CD4-positive, alpha-beta T cell treated with Interleukin-4 for 1 hour (primary cell): ENCODE measurements at places on chromosomes 7 and 10.

DNA sequence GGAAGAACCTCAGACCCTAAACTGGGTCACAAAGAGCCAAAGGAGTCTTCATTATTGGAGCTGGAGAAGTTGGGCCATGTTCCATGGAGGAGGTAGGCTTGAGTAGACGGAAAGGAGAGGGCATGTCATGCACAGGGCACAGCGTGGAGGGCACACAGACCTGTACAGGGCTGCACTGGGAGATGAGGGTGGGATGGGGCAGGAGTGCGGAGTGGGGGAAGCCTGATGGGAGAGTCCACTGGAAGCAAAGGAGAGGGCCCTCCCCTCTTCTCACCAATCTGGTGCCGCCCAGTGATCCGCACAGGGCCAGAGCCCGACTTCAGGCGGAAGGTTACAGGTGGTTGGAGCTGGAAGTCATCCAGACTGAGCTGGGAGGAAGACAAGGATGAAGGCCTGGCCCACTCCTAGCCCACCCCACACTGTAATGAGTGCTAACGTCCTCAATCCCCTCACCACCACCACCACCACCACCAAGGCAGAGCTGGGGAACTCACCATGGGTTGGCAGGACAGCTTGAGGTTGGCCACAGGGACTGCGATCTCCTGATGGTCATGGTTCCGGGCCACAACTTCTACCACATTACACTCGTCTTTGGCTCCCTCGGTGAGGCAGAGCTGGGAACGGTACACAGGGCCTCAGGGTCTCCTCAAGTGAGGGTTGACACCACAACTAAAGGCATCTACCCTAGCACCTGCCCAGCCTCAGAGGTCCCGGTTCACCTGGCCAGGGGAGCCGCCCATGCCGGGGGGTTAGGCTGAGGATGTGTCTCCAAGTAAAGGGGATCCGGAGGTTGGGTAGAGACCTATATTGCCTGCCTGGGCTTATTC, 1.0 kb downstream of the NPM3 start:
- DNase-seq = no peak

DNA sequence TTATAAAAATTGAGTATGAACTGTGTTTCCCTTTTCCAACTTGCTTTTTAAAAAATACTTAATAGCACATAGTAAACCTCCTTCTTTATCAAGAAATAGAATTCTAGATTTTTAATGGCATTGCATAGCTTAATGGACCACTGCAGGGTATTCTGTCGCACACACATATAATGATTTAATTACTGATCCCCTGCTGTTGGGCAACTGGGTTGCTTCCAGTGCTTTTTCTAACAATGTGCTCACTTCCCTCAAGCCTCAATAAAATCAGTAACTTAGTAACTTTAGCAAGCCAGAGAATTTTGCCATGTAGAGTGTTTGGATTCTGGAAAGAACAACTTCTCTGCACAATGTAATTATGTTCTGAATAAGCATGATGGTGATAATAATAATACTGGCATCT, 49.1 kb upstream of the PDLIM1 start:
- no peak for DNase-seq

GRCh38 chr7:133931053-133931452, 196.1 kb upstream of the LRGUK start:
- DNase-seq = no peak

DNA sequence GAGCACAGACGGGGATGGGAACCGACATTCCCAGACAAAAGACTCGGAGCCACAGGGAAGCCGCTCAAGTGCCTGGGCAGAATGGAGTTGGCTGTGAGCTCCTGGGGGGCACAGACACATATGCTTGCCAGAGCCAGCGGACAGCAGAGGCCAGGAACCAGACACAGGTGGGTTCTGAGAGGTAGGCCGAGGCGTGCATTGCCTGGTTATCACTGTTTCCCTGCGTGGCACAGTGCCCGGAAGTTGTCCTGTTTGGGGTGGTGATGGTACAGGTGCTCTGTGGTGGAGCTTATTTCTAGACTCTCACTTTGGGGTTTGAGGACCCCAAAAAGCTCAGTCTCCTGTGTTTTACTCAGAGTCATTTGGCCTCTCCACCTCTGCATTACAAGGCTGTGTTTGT, 2.5 kb downstream of the PALD1 start:
- DNase-seq = no peak

GRCh38 chr10:133377025-133377817, 1.8 kb upstream of the PAOX start:
- DNase-seq = no peak

GRCh38 chr7:74230446-74231231, 20.8 kb downstream of the LAT2 start:
- peak; percentile 54 for DNase-seq

- DNase-seq = peak; percentile 73
Measured at GRCh38 chr7:157612664-157613561, 276.1 kb downstream of the DNAJB6 start.

DNA sequence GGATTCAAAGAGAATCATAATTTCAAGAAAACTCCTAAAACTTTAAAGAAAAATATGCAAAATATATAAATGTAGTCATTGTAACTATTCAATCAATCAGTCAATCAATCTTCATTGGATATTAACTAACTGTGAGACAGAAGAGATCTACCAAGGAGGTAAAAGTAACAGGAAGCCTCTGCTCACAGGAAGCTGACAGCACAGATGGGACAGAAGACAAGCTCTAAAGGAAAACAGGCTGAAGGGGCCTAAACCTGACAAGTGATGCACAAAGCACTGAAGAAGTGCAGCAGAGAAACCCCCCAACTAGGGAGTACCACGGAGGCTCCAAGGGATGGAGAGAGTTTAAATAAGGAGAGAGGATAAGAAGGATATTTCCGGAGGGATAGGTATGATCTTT, 173.0 kb downstream of the SKAP2 start:
- DNase-seq = no peak

GRCh38 chr7:252981-253380, 37.0 kb upstream of the FOXL3 start:
- DNase-seq = no peak

- DNase-seq = no peak
Measured at GRCh38 chr7:40197527-40197926, 62.7 kb downstream of the SUGCT start.

- DNase-seq = no peak
Measured at GRCh38 chr7:156655983-156656382, 15.4 kb downstream of the RNF32 start.

DNA sequence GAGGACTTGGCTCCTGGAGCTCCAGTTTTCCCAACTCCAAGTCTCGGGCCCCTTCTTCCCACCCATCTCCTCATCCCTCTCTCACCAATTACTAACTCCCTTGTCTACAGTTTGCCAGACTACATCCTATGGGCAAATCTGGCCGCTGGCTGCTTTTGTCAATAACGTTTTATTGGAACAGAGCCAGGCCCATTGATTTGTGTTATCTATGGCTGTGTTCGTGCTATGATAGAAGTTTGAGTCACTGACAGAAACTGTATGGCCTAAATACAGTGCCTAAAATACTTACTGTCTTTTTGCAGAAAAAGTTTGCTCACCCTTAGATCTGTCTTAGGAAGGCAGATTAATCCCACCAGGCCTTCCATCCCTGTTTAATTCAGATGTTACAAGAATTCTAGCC, 71.3 kb downstream of the PIP4K2A start:
- no peak for DNase-seq

DNA sequence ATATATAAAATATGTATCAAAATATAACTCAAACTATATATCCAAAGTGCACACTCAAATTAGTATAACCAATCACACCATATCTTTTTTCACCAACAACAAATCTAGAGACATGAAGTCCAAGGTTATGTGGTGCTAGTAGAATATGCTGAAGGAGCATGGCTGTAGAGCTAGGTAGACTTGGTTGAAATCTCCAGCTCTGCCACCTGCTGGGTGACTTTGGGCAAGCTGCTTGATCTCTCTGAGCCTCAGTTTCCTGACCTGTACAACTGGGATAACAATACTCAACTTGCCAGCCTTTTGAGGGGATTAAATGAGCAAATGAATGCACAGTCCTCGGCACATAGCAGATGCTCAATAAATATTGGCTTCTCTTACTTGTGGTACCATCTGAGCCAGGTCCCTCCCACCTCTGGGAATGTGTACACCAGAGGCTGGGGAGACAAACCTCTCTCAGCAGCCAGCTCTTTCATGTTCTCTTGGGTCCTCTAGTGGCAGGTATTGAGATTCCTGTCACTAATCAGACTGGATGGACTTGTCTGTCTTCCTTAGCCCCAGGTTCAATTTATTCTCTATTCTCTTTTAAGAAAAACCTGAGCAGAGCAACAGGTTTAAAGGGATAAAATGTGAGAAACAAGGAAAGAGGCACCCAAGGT, 94.3 kb upstream of the PDE1C start:
- DNase-seq = no peak

DNA sequence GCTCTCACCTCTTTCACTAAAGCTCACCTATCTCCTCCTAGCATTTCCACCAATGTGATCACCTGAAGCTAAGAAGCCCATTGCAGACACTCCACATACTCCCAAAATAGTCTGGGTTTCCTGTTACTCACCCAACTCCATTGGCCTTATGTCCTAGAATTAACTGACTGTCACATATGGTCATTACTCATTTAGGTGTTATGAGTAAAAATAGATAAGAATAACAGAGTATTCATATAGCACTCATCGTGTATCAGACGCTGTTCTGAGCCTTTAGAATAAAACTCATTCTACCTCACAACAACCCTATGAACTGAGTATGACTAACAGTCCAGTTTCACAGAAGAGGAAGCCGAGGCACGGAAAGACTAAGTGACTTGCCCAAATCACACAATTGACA, 174.2 kb upstream of the NPVF start:
- no peak for DNase-seq

DNA sequence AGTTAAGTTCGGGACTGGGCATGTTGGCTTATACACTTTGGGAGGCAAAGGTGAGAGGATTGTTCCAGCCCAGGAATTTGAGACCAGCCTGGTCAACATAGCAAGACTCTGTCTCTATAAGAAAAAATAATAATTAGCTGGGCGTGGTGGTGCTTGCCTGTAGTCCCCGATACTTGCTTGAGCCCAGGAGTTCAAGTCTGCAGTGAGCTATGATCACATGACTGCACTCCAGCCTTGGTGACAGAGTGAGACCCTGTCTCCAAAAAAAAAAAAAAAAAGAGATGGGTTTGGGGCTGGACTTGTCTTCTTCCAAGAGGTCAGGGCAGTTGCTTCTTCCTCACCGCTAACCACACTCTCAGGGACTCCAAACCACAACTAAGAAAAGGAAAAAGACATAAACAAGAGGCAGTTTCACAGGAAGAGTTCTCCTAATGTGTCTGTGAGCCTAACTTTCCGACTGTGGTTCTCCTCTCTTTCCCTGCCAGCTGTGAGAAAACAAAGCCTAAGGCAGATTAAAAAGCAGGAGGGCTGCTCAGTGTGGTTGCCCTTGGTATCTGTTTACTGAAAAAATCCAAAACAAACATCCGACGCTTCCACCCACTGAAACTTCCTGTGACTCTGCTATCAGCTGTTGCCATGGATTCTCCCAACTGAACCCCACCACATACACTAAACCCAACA, 2.4 kb upstream of the SERPINE1 start:
- DNase-seq = no peak

DNA sequence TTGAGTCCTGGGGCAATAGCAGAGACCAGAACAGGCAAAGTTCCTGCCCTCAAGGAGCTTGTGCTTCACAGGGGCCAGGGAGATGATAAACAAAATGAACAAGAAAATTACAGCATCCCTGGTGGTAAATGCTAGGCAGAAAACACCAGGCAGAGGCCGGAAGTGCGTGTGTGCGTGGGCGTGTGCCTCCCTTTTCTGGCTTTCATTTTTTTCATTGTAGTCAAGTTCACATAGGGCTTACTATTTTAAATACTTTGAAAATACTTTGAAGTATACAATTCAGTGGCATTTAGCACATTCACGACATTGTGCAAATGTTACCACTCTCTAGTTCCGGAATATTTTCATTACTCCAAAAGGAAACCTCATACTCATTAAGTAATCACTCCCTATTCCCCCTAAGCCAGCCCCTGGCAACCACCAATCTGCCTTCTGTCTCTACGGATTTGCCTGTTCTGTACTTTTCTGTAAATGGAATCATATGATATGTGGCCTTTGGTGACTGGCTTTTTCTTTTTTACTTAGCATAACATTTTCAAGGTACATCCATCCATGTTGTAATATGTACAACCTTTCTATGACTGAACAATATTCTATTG, 88.1 kb upstream of the PDCD4 start:
- peak; percentile 75 for DNase-seq

DNA sequence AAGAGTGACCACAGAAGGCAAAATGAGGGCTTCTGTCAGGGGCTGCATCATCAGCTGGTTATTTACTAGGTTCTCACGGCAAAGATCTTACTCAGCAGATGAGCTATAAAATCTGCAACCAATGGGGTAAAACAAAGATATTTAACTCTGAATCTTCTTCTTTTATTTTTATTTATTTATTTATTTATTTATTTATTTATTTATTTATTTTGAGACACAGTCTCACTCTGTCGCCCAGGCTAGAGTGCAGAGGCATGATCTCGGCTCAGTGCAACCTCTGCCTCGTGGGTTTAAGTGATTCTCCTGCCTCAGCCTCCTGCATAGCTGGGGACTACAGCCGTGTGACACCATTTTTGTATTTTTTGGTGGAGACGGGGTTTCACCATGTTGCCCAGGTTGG, 11.3 kb downstream of the C10orf143 start:
- DNase-seq = no peak

GRCh38 chr7:68971634-68972340, 626.5 kb upstream of the AUTS2 start:
- DNase-seq = no peak

DNA sequence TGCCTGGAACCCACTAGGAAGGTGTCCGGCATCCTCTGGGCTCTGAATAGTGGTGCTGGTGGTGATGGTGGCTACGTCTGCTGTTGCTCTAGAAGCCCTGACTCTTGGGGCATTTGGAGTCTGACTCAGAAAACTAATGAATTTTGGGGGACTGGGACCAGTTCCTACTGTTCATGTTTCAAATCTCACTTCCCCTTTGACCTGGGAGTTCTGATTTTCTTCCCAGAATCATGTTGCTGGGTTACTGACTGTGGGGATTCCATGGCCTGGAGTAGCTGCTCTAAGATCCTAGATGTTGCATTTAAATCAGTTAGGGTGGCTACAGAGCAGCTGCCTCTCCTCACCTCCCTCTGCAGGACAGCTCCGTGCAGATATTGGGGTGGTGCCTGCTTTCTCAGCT, 3.2 kb downstream of the TSPAN33 start:
- no peak for DNase-seq

- DNase-seq = no peak
Measured at GRCh38 chr10:78224602-78225001, 190.9 kb downstream of the RPS24 start.

DNA sequence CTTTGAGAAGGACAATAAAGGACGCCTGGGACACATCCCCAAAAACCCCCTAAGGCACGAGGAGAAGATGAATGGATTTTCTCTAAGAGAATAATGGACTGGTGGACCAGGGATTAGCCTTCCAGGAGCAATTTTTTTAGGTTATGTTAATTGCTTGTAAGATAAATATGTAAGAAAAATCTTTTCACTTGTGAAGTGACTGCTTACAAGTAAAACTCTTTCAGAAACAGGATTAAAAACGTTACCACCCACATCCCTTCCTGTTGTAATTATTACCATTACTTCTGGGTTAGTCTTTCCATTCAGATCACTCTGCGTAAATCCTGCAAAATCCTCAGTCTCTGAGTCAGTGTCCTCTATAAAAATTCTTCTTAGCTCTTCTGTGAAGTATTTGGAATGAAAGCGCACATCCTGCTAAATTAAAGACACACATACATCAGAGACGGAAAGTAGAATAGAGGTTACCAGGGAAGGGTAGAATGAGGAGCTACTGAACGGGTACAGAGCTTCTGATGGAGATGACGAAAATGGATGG, 34.3 kb downstream of the CDCA7L start:
- no peak for DNase-seq
